ENCODE measurements at places on chromosomes 7 and 10.

DNA sequence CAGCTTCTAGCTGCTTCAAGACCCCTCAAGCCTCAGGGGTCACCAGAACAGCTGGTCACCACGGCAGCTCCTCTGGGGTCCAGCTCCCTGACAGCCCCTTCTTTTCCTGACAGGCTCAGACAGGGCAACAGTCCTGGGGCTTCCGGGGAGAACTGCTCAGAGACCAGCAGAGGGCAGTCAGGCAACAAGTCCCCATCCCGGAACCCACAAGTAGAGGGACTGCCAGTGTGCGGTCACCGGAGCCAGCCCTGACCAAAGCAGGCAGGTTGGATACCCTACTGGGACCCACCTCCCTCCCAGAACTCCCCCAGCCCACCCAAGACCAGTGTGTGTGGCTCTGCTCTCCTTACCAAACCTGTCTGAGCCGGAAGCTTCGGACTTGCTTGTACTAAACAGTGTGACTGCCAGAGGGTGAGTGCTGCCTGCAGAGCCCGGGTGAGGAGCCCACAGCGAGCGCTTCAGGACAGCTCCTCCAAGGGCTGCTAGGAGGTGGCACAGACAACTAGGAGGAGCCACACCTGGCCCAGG, 40.3 kb downstream of the YKT6 start:
- peak; percentile 82 for DNase-seq

DNA sequence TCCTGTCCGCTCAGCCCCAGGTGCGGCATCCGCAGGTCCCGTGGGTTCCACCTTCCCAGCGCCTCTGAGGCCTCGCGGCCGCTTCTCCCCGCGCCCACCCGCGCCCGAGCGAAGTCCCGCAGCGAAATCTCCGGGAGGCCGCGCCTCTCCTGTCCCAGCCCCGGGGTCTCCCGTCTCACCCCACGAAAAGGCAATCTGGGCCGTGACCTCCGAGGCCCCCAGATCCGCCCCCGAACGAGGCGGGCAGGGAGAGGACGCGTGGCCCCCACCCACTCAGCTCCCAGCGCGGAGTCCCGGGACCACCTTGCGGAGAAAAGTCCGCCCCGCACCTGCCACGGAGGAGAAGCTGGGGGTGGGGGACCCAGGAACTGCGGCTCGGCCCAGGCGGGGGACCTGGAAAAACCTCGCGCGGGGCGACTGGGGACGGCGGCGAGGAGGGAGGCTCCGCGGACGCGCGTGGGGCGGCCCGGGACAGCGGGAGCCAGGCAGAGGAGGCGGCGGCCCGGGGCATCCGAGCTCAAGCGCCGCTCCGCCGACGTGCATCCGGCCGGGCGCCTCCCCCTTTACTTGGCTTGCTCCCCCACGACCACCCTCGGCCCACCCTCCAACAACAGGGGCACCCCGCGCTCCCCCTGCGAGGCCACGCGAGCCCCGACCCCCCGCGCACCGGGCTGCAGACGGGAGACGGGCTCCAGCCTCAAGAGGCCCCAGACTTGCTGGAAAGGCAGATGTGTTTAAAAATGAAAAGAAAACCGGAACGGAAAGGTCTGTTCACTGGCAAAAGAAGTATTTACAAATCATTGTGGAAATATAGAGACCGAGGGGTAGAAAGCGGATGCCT, 33.0 kb upstream of the RNF32 start:
- no peak for DNase-seq

DNA sequence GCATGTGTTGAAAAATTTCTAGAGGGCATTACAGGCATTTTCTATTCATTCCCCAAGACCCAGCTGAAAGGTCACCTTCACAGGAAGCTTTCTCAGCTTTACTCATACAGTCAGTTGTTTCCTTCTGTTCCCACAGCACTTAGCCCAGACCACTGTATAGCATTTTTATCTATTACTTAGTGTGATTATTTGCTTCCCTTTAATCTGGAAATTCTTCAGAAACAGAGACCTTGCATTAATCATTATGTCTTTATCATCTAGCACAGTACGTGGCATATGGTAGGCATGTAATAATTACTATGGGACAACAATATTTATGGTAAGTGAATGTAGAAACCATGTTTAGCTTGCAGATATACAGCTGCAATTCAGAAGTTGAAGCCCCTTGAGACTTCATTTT, 38.2 kb upstream of the CDK6 start:
- no peak for DNase-seq

DNA sequence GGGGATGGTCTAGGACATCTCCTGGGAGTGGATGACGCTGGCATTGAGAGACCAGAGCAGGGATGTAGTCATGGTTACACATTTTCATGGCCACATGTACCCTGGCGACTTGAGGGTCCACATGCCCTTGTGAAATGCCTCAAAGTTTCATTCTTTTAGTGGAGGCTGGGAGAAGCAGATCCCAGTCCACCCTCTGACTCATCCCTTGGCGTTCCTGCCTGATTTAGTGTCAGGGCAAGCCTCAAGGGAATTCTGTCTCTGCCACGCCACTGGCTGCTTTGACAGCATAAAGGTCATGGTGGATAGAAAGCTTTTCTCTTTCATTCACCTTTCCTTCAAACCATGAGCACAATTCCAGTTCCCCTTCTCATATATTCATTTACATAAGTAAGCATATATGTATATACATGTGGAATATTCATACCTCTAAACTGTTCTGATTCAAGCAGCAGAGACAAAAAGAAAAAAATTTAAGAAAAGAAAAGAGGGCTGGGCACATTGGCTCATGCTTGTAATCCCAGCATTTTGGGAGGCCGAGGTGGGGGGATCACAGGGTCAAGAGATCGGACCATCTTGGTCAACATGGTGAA, 21.8 kb upstream of the KIF5B start:
- peak; percentile 75 for DNase-seq

GRCh38 chr10:73900064-73900463, 10.9 kb upstream of the PLAU start:
- DNase-seq, result no peak

DNA sequence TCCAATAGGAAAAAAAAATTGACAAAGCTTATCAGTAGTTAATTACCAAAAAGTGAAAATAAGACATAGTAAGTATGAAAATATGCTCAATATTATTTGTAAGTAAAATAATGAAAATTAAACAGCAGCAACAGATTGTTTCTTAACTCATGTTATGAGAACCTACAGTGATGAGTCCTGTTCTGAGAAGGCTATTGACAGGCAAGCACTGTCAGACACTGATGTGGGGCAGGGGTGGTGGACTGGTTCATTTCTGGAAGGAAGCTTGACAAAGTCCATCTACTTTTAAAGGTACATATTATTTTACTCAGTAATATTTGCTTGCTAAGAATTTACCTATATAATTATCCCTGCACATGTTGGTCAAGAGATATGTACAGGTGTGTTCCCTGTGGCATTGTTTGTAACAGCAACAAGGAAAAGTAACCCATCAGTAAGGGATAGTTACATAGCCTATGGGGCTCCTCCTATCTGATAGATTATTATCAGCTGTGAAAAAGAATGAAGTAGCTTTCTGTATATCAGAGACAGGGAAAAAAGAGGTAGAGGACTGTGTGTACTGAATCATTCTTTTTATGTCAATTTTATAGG, 161.6 kb downstream of the RTKN2 start:
- no peak for DNase-seq

DNA sequence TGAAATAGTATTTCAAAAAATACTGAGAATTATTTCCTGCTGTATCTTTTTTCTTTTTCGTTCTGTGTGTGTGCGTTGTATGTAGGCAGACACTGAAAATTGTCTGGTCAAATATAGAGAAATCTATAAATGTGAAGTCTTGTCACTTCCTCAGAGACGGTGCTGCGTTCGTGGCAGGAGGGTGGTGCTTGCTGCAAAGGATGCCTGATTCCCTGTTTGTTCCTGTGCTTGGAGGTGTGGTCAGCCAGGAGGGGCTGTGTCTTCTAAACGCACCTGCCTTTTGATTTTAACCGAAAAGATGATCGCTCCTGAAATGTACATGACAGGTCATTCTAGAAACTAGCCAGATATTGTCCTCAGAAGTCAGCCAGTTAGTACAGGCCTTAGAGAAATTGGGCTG, 32.5 kb upstream of the PRKAR1B start:
- no peak for DNase-seq

DNA sequence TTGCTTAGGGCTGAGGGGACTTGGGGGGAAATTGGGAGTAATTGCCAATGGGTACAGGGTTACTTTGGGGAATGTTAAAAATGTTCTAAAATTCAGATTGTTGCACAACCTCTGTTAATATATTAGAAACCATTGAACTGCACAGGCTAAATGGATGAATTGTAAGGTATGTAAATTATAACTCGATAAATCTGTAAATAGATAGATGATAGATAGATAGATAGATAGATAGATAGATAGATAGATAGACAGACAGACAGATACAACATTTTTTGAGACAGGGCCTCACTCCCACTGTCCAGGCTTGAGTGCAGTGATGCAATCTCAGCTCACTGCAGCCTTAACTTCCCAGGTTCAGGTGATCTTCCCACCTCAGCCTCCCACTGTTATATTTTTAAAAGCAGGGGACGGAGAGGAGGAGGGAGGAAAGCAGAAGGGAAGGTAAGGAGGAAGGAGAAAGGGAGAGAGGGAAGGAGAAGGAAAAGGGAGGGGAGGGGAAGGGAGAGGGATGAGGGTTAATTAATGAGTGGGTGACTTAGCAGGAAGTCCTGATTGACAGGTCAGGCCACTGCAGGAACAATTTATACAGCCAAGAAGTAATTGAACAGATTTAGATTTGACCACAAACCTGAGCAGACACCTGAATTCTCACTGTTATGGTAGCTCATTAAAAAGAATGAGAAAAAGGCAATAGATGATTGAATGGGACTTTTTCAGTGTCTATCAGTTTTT, 38.7 kb downstream of the AOC1 start:
- DNase-seq, result no peak

DNA sequence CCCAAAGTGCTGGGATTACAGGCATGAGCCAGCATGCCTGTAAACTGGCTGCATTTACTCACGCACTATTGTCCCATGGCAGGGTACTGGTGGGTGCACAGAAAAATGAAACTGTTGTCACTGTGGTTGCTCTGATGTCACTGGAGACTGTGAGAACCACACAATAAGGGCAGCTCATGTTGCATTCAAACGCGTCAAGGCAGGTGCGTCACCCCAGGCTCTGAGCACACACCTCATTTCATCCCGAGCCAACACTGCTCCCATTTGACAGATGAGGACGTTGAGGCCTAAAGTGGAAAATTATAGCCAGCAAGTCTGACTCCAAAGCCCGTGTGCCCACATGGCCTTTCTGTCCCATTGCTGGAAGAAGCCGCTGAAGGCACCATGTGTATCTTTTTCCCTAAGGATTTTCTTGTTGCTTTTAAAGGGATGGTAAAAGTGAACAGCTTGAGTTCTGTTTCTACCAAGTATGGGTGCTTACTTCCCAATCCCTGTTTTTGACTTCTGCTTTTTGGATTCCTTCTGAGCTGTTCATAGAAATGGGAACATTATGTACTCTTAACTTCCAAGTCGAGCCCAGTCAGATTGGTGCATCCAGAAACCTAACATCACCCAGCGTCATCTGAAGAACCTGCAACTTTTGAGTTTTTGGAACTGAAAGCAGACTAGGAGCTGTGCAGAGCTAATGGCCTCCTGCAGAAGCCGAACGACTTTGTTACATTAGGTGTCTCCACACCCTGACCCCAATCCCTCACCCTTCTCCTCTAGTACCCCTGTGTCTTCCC, 60.1 kb upstream of the CARD11 start:
- DNase-seq, result no peak

- DNase-seq, result no peak
These were observed 2.0 kb downstream of the BCL7B start for GRCh38 chr7:73555411-73555982.

- DNase-seq, result no peak
These were observed 1.5 kb upstream of the FAM53B start for GRCh38 chr10:124745673-124746072.

- no peak for DNase-seq
These were observed 143.5 kb upstream of the ZMIZ1 start for GRCh38 chr10:78925275-78925674.

GRCh38 chr10:35246770-35247343, 89.5 kb upstream of the CCNY start:
- no peak for DNase-seq

DNA sequence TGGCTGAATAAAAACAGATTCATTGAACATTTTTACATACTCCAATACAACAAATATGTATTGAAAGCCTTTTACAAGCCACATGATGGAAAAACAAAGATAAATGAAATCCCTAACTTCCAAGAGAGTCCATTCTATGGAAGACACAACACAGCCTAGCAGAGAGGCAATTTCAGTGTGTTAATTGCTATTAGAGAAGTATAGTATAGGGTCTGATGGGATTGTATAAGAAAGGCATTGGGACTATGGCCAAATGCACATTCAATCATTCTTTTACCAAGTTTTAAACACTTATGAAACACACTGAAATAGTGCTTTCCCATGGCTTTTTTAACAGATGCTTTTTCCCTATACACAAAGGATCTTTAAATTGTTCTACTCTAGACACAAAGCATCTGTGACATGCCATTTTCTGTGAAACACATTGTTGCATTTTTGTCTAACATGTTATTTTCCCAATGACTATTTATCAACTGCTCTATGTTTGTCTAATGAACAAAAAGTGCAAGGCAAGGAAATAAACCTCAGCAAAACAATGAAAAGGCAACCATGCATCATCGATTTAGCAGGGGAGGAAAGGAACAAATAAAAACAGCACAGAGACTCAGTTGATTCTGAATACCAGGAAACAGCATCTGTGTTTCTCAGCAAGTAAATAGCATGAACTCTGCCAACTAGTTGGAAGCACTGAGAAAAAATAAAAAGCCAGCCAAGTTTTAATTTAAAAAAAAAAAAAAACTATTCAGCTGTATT, 42.4 kb upstream of the PHYHIPL start:
- no peak for DNase-seq

DNA sequence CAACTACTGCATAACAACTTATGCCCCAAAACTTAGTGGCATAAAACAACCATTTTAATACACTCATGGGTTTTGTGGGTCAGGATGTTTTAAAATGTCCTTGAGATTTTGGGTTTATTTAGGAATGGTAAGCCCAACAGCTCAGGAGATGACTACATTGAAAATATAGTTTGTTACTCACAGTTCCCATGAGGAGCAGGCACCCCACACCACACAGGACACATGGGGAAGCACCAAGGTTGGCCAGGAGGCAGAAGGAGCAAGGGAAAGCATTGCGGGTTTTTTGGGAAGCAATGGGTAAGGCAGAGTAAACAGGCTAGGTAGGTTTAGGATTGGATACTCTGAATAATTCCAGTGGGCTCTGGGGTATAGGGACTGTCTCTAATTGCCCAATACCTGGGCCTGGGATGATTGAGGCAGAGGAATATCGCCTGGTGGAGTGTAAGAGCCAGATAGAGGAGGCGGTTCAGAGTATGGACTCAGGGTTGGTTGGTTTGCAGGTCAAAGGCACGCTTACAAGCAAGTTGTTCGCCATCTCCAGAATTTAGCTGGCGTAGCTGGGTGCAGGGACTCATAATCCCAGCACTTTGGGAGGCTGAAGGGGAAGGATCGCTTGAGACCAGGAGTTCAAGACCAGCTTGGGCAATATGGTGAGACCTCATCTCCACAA, 10.0 kb upstream of the MARVELD1 start:
- DNase-seq, result no peak

DNA sequence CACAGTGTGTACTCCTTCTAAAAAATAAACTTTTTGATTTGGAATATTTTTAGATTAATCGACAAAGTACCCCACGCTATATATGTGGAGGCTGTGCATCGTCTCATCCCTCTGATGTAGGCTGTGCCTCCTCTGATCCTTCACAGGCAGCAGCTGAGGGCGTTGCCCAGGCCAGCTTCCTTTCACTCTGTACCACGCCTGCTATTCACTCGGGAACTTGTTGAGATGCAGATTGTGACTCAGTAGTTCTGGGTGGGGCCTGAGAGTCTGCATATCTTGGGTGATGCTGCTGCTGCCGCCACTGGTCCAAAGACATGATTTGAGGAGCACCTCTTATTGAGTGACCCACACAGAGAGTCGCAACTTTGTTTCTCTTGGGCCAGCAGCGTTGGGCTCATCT, 7.9 kb upstream of the C10orf120 start:
- DNase-seq, result no peak
